ENCODE measurements at places on chromosomes 7 and 10.
A peak's percentile ranks its signal among the peaks of the same experiment; 100 is the strongest.

DNA sequence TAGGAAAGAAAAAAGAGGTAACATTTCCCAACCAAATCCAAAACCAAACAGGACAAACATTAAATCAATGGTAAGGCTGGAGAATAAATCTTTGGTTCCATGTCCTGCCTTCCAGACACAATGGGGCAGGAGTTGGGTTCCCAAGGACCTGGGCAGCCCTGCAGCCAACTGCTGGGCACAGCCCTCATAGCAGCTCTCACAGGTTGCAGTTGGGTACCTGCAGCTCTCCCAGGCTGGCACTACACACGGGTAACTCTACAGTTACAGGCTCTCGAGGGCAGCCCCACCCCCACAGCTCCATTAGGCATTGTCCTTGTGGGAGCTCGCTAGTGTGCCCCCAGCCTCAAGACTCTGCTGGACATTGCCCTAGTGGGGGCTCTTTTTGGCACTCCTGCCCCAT is 7.5 kb downstream of the GRB10 start:
- no peak for DNase-seq

GRCh38 chr10:86263209-86263608 is 103.4 kb downstream of the GRID1 start:
- no peak for DNase-seq

- no peak for DNase-seq
These were observed 591.5 kb downstream of the DNAJB6 start for GRCh38 chr7:157928171-157928794.

DNA sequence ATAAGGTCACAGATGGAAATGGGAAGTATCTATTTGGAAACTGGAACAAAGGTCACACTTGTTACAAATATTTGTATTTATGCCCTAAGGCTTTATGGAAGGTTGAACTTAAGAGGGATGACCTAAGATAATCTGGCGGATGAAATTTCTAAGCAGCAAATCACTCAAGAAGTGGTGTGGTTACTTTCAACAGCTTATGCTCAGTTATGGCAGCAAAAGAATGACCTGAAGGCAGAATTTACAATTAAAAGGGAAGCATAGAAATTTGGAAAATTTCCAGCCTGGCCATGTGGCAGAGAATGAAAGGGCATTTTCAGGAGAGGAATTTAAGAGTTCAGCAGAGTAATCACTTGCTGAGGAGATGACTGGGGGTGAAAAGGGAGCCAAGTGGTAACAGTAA is 95.8 kb upstream of the TNS3 start:
- DNase-seq = no peak

DNA sequence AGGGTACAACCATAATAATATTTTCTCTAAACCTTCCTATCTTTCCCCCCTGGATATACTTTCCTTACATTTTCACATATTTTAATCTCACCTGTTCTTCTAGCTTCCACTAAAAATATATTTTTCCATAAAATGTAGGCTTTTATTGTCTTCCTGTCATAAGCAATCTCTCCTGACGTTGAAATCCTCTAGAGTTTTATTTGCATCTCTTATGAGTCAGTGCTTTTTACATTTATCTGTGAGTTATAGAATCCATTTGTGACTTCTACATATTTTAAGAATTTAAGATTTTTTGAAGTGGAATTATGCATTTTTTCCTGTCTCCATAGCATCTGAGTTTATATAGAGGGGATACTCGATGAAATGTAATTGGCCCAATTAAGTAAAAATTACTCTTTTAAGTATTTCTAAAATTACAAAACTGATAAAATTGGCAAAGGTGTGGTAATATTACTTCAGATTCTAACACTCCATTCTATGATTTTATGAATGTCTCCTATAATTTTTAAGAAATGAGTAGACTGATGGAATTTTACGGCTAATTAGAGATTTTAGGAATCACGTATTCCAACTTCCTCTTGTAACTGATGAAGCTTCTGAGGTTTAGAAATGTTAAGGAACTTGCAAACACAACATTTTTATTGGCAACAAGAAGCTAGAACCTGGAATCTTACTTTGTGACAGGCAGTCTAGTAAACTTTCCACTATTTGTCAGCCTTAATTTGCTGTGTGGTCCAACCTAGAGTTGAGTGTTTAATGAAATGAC is 422.9 kb upstream of the SEMA3A start:
- DNase-seq = no peak

DNA sequence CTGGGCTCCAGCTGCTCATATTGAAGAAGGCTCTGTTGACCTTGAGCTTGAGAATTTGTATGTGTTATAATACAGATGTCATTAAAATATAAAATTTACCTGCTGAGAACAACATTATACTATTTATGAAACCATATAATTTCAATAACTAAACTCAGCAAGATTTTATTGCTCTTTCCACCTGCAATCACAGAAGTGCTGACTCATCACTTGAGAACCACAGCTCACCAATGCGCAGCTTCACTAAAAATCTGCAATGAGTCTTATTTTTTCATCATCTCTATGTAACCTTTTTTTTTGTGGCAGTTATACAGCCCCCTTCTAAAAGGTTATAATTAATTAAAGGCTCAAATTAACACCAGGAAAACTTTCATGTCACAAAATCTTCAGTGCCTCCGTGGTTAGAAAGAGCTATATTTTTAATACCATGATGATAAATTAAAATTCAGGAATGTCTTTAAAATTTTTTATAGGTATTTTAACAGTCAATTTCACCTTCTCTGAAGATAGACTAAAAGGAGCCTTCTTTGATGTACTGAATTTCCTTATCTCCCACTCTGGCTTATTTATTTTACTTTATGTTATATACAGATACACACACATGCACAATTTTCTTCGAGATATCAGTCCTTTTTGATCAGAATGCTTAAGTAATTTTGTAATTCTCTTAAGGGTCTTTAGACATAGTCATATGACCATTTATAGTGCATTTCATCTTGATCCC is 102.7 kb downstream of the EVX1 start:
- no peak for DNase-seq

- no peak for DNase-seq
These were observed 35.0 kb downstream of the C10orf105 start for GRCh38 chr10:71684356-71685173.

DNA sequence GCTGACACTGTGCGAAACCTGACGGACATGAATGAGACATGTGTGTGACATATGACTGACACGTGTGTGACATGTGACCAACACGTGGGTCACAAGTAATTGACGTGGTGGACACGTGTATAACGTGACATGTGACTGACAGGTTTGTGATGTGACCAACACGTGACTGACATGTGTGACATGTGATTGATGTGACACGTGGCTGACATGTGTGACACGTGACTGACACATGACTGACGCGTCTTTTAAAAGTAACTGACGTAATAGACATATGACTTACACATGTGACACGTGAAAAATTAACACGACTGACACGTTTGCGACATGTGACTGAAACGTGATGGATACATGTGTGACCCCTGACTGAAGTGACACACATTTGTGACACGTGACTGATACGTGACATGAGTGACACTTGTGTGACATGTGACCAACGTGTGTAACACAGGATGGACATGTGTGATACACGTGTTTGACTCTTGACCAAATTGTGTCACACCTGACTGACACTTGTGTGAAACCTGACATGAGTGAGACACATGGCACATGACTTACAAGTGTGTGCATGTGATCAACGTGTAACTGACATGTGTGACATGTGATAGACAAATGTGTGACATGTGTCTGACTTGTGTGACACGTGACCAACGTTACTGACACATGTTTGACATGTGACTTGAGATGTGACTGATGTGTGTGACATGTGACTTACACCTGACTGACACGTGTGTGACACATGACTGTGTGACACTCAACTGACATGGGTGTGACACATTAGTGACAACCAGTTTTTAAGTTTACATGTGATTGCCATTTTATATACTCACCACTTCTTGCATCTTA is 56.9 kb downstream of the ZNF92 start:
- DNase-seq = no peak

DNA sequence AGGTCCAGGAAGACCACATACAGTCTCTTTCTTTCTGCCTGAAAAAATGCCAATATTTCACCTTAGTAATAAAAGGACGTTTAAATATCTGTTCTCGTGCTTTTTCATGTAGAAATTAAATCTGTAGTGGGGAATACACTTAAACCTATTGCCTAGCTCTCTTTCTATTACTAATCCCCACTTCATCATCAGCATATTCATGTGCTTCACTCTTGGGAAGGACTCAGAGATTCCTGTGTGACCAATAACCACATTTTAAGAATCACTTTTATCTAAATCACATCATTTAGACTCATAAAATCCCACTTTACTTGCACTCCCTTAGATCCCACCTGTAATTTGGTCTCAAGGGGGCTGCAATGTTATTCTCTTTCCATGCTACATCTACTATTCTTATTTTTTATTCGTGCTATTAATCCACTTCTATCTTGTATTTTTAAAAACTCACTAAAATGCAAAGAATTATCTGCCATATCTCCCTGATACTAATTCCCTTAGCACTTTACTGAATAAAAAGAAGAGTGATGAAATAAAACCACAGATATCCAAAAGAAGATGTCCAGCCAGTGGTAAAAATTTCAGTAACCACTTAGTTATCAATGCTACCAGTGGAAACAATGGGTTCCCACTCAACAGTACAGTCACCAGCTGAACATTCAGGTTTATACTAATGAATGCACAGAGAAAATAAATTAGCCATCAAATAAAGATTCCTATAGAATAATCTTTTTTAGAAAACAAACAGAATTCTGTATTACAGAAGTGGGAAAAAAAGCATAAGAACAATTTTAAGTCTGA is 102.1 kb downstream of the PPP1R17 start:
- DNase-seq = no peak

DNA sequence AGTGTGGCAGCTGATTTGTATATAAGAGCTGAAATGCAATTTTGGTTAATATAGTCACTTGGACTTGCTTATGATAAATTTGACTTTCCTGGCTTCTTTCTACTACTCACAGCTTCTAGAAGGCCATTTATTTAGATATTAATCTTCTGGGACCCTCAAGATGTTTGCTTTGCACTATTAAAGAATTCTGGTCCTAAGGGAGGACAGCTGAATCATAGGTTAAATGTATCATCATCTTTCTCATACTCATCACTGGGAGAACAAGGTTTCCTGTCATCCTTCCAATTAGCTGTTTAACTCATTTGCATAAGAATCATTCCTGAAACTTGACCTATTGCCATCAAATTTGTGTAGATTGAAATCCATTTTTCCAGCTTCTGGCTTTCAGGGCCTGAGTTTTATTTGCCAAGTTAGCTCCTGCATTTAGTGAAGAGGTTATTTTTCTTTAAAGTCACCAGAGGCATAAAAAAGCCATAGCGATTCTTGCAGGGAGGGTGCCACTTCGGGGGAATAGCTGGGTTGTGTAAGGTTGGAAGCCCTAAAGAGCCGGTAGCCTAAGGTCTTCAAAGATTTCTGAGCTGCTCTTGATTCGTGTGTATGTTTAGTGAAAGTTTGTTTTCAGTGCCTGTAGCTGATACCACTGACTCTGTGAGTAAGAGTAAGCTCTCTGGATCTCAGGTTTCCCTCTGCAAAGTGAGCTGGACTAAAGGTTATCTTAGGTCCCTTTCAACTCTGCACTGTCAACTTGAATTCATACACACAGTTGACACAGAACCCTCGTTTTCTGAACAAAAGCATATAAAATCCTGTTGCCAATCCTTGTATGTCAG is 4.3 kb downstream of the MAP3K8 start:
- DNase-seq = no peak

GRCh38 chr10:11454958-11455566 is 156.4 kb downstream of the USP6NL start:
- no peak for DNase-seq

- DNase-seq = no peak
These were observed 9.2 kb downstream of the ZNF800 start for GRCh38 chr7:127383123-127383835.

GRCh38 chr10:27558612-27559020 is 54.5 kb downstream of the RAB18 start:
- no peak for DNase-seq

DNA sequence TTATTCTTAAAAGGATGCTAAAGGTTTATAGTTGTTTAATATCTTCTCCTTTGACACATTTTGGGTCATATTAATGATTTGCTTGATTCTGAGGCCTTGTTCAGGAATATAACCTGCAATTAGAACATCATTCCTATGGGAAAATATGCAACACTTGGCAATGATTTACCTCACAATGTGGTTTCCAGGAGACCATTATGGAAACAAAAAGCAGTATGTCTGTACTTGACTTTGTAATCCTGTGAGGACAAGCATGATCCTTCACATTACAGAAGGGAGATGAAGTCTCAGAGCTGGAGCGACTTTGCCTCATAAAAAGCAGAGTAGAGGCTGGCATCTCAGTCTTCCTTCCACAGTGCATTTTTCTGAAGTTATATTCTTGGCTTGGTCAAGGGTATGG is 57.0 kb upstream of the CDCA7L start:
- no peak for DNase-seq

DNA sequence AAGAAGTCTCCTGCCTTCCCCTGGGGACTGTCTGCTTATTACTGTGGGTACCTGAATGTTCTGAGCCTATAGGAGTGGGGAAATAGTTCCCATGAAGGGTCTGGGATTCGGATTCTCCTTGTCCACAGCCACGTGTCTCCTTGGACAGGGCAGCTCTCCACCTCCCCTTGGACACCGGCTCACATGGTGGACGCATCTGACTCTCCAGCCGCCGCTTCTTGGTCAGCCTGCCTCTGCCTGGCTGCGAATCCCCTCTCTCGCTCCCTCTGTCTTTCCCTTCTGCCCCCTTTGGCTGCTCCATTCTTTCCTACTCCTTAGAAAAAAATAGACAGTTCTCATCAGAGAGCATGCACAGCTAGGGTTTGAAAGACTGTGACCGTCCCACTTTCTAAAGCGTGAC is 46.9 kb downstream of the JAKMIP3 start:
- DNase-seq = peak; percentile 46

DNA sequence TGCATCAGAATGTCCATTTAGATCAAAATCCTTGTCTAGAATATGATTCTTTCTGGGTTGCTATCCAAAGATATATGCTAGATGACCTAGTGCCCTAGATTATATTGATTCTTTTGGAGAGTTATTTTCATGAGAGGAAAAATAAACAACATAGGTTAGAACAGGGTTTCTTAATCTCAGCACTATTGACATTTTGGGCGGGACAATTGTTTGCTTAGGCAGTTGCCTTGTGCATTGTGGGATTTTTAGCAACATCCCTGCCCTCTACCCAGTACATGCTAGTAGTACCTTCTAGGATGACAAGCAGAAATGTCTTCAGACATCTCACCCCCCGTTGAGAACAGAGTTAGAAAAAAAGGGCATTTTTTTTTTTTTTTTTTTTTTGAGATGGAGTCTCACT is 25.1 kb upstream of the LAMB1 start:
- DNase-seq = peak; percentile 50

DNA sequence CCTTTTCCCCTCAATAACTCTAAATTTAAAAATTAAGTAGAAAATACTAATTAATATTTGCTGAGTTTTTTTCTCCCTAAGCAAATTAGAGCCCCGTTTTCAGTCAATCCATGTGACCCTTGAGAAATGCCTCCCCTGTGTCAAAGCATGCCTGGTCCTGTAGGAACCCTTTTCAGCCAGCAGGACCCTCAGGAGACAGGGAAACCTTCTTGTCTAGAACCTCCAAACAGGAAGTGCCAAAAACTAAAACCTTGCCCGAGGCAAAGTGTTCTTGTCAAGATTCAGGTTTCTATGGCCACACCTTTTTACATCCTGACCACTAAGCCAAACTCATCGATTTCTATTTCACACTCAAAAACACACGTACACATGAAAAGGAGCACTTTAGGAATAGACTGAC is 60.1 kb upstream of the NFE2L3 start:
- no peak for DNase-seq

GRCh38 chr7:159027789-159028507 is 116.7 kb downstream of the VIPR2 start:
- DNase-seq = no peak

- no peak for DNase-seq
These were observed at the start of gene GCK for GRCh38 chr7:44189286-44189992. Gene GCK (minus strand): TSS chr7:44189439. CDS start chr7:44188953, 486 bp downstream.
